Tibial nerve (tissue), 4 donors: ENCODE measurements at places on chromosomes 5 and 9. TPM values are rescaled to one million over a fixed set of nuclear protein-coding genes. Genes with fewer than 3 reads are reported as not detected.

Gene F2RL1
- 0.30 TPM for total RNA-seq

Gene CACFD1
- 9.8 TPM for total RNA-seq

GRCh38 chr9:24502206-24502937 is 43.3 kb downstream of the IZUMO3 start:
- no peak for DNase-seq

- no peak for DNase-seq
These were observed 255.6 kb upstream of the MPDZ start for GRCh38 chr9:13535141-13535540.

- DNase-seq: no peak
These were observed 36.4 kb downstream of the GLT6D1 start for GRCh38 chr9:135602789-135603481.

- no peak for DNase-seq
These were observed 38.9 kb downstream of the MED27 start for GRCh38 chr9:132040808-132041207.
